IMR-90 (cell line): ENCODE measurements at places on chromosomes 2 and 18. TPM values are rescaled to one million over a fixed set of nuclear protein-coding genes. Genes with fewer than 3 reads are reported as not detected.

GRCh38 chr2:54149638-54150441, 34.4 kb downstream of the ACYP2 start:
- peak; percentile 73 for DNase-seq

DNA sequence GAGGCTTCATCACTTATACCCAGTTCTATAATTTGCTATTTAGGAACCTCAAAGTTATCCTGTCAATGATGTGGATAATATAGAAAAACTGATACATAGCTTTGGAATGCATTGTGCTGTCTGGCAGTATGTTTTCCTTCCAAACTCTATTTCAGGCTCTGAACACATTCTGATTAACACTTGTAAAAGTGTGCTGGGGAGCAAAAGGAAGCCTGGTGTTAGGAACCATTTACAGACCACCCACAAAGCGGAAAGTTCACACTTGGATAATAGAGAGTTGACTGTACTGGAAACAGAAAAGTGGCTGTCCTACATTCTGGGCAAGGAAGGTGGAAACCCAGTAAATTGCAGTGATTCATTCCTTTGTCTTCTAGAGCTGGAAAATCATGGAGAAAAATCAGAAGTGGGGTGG, 114.5 kb upstream of the ZFP36L2 start:
- peak; percentile 63 for DNase-seq

DNA sequence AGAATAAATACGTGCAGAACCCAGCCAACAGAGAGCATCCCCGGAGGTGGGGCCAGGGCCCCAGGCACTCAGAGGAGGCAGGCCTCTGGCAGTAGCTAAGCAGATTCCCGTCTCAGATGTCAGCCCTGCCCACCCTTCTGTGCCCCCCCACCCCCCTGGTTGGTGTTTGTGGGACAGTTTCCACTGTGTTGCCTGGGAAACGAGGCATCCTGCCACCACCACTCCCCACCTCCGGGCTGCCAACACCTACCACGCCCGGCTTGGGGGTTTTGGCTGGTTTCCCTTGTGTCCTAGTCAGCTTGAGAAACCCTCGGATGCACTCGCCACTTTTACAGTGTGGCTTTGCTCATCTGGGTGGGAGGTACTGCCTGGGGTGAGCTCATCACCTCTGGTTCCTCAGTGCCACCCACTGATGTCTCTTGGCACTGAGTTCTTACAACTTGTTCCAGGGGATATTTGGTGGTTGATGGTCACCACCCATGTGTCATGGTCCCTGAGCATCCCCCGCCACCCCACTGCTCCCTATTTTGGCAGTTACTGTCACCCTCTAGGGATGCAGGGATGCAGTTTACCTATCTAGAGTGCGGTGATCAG, 72.4 kb upstream of the YWHAQ start:
- DNase-seq, result peak; percentile 71

Gene CD207
- not detected in 2 replicates for total RNA-seq

Gene GKN2
- total RNA-seq, result not detected in 2 replicates

Gene NRBP1
- total RNA-seq, result 107 and 120 TPM in 2 replicates
